ENCODE measurements at places on chromosomes 1 and 21.
A peak's percentile ranks its signal among the peaks of the same experiment; 100 is the strongest.

DNA sequence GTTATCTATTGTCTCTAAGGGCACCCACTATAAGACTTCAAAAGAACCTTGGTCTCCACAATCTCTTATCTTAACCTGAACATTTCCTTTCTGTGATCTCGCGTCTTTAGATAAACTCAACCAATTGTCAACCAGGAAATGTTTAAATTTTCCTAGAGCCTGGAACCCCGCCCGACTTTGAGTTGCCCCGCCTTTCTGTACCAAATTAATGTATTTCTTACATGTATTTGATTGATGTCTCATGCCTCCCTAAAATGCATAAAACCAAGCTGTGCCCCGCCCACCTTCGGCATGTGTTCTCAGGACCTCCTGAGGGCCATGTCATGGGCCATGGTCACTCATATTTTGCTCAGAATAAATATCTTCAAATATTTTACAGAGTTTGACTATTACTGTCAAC is 5.9 kb upstream of the CXADR start:
- DNase-seq = no peak

- no peak for DNase-seq
Measured at GRCh38 chr1:204368996-204369726, 9.4 kb upstream of the PLEKHA6 start.

- DNase-seq = no peak
Measured at GRCh38 chr21:28548291-28548690, 444.4 kb downstream of the LTN1 start.

- no peak for DNase-seq
Measured at GRCh38 chr1:60637651-60638050, 444.7 kb upstream of the NFIA start.

GRCh38 chr1:217561446-217561845 is 69.4 kb downstream of the GPATCH2 start:
- DNase-seq = no peak

GRCh38 chr1:236395230-236395946 is 1.3 kb downstream of the EDARADD start:
- DNase-seq = peak; percentile 48

- DNase-seq = no peak
Measured at GRCh38 chr1:110243146-110243545, 33.0 kb downstream of the KCNC4 start.

DNA sequence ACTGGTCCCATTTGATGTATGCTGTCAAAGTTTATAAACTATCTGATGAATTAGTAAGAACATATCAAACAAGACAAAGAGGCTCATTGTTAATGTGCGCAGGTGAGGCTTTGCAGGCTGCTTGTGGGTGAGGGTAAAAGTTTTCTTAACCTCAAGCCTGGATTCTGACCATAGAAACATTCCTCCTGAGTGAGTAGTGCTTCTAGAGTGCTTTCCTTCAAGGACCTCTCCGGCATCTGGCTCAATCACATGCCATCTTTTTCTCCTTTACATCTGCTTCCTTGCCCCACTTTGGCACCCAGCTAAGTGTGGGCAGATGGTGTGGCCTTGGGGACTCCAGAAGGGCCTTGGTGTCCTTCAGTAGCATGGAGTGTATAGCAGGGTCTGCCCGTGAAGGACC is 104.0 kb downstream of the ROR1 start:
- no peak for DNase-seq

GRCh38 chr1:230069796-230070195 is 2.8 kb downstream of the GALNT2 start:
- DNase-seq = no peak

DNA sequence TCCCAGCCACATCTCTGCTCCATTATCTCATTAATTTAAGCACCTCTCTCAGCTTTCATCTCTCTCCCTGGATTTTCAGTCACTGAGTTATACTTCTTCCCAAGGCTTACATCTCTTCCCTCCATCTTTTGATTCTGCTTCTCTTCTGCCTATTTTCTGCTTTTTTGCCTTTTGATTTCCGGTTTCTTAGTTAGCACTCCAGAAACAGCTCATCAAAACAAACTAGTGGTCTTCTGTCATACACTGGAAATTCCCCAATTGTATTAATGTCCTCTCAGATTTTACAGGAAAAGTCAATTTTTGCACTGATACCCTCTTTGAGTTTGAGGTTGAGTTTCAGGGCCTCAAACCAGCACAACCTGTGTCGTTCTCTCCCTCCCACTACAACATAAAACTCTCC is 1.5 kb downstream of the LCE3E start:
- peak; percentile 29 for DNase-seq

GRCh38 chr1:12473596-12474362 is 144.2 kb downstream of the DHRS3 start:
- no peak for DNase-seq

DNA sequence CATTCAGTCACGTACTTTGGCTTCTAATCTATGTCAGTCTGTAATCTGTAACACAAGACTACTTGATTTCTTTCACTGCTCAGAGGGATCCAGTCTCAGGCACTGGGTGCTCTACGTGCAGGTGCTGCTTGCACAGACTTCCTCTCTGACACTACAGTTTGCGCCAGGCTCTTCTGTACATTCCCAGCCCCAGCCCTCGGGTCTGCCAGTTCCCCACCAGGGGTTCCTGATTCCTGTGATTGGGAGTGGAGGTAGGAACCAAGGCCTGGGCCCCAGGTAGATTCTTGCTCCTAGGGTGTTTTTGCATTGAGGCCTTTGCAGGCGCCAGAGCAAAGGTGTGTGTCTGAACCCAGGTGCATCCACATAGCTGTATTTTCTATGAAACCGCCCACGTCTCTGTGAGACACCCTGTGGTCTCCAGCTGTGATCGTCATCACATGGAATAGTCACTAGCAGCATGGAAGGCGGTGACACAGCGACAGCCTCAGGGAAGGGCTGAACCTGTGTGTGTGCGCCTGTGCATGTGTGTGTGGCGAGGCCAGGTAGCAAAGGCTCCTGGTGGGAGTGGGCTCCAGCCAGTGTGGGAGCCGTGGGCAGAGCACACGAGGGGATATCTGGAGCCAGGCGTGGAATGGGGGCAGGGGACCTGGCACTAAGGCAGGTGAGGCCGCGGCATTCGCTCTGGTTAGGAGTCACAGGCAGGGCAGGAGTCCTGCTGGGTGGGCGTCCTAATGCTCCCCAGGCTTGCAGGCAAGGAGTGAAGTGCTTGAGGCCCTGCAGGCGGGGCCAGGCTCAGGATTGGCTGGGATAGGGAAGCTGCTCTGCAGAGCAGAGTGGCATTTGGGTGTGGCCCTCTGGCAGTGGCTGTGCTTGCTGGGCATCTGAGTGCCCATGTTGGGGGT is 5.2 kb downstream of the GJC2 start:
- no peak for DNase-seq

- no peak for DNase-seq
Measured at GRCh38 chr1:212692774-212693644, 6.6 kb downstream of the BATF3 start.

DNA sequence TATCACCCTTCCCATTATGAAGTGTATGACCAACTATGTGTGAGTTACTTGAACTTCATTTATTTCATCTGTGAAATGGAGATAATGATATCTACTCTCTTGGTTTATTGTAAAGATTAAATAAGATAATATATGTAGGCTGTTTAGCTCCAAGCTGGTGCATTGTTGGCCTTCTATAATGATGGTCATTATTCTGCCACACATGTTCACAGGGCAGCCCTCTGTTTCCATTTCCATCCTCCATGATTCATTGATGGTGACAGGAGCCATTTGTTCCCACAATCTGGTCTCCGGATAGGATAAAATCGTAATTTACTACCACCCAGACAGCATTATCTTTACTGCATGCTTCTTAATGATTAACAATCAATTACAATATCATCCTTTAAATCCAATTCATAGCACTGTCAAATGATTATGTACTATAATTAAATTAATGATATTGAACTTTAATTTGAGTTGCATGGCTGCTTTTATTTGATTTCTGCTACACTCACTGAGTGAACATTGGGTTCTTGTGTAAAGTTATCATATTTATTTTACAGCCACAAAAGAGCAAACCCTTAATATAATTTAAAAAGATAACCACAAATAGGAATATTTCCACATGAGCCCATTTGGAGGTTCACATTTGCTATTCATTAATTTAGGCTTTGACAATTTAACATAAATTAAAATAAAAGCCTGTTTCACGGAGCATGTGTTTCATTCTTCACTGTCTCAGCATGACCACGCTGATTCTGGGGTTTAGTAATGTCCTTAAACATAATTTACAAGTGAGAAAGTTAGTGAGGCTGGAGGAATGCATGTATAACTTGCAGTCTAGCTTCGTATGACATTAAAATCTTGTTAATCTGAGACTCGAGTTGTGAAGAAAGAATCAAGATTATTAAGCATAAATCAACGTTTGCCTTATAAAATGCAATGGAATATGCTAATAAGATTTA is 596.4 kb upstream of the ZRANB2 start:
- no peak for DNase-seq

- no peak for DNase-seq
Measured at GRCh38 chr21:34639882-34640788, 25.2 kb upstream of the RCAN1 start.

GRCh38 chr1:36964830-36965229 is 69.5 kb downstream of the GRIK3 start:
- DNase-seq = no peak

- no peak for DNase-seq
Measured at GRCh38 chr1:219539645-219540254, 73.2 kb downstream of the ZC3H11B start.

GRCh38 chr21:44880405-44881197 is 7.1 kb upstream of the PTTG1IP start:
- no peak for DNase-seq

DNA sequence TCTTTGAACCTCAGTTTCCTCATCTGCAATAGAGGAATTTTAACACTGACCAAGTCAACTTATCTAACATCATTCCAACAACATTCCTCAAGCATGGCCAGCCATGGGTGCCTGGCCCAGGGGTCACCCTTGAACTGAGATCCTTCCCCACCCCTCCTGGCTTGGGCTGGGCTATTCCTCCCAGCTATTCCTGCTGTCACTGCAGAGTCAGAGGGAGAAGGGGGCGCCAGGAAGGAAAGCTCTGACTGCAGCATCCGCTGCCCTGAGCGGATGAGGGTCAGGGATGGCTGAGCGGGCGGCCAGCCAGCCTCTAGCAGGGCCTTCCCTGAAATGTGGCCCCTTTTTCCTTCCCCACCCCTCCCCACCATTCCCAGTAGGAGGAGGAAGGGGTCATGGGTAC is 3.1 kb downstream of the TINAGL1 start:
- DNase-seq = no peak

DNA sequence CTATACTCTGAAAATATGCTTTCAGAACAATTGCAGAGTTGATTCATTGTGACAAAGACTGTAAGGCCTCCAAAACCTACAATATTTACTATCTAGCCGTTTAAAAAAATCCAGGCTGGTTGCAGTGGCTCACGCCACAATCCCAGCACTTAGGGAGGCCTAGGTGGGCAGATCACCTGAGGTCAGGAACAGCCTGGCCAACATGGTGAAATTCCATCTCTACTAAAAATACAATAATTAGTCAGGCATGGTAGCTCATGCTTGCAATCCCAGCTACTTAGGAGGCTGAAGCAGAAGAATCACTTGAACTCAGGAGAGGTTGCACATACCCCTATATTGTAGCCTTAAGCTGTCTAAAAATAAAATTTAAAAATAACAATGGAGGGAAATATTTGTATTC is 5.3 kb upstream of the TFF2 start:
- no peak for DNase-seq

- peak; percentile 24 for DNase-seq
Measured at GRCh38 chr1:15848143-15848928, 829 bp downstream of the SPEN start.

DNA sequence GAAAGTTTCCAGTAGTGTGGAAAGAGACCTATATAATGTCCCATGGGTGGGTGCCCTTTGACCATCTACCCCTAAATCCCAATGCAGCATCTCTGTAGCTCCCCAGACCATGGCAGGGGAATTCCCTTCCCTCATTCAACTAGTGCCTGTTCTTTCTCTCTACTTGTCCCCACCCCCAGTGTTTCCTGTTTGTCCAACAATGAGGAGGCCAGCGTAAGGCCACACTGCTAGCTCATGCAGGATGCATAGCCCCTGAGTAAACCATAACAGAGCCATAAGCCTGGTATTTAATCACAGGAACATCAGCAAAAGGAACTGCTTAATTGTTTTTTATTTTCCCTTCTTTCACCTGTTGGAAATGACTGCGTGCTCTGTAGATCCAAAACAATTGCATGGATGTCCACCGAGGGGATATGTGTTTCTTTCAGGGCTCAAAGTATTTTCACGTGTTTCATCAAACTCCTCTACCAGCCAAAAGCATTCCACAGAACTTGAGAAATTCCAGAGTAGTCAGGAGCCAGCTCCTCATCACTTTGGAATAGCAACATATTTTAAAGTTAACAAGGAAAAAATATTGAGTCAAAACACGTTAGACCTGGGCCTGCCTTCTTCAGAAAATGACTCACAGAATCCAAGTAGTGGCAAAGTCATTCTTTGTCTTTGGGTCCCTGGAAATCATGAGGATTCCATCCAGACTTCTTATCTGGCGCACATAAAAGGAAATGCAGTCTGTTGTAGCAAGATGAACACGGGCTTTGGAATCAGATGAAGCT is 162.5 kb upstream of the SGIP1 start:
- DNase-seq = no peak

GRCh38 chr21:28375708-28376385 is 616.8 kb downstream of the LTN1 start:
- no peak for DNase-seq

DNA sequence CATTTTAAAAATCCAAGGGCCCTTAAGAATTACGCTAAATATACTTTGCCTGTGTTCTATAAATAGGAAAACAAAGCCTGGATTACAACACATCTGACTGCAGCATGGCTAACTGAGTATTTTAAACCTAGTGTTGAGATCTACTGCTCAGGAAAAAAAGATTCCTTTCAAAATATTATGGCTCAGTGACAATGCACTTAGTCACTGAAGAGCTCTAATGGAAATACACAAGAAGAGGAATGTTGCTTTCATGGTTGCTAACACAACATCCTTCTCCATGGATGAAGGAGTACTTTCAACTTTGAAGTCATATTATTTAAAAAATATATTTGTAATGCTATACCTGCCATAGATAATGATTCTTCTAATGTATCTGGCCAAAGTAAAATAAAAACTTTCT is 248.3 kb upstream of the NEGR1 start:
- DNase-seq = no peak

GRCh38 chr1:30512914-30513265 is 210.5 kb downstream of the MATN1 start:
- no peak for DNase-seq

DNA sequence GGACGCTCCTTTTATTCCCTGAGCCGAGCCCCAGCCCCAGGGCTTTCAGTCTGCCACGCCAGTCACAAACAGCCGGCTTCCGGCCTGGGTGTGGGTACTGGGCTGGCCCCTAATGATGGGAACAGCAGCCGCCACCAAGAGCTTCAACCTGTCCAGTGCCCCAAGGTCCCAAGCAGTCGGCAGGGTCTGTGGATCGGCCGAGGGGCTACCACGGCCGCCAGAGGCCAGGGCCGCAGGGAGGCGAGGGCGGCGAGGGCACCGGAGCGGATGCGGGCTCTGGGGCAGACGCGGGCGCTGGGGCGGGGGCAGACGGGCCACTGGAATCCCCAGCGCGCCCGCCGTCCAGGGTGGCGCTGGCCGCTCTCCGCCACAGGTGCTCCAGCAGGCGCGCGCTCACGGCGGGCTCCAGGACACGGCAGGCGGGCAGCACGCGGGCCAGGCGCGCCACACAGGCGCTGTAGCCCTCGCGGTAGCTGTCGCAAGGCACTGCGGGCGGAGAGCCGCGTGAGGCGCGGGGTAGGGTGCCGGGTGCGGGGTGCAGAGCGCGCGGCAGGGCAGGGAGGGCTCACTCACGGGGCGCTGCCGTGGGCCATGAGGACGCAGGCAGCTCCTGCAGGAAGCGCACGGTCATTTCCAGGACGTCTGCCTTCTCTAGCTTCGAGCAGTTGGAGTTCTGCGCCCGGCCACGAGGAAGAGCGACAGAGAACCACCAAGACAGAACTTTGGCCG is 887 bp downstream of the HES2 start:
- DNase-seq = no peak

All from T-helper 2 cell (primary cell).